ENCODE measurements at places on chromosomes 6 and 20.

DNA sequence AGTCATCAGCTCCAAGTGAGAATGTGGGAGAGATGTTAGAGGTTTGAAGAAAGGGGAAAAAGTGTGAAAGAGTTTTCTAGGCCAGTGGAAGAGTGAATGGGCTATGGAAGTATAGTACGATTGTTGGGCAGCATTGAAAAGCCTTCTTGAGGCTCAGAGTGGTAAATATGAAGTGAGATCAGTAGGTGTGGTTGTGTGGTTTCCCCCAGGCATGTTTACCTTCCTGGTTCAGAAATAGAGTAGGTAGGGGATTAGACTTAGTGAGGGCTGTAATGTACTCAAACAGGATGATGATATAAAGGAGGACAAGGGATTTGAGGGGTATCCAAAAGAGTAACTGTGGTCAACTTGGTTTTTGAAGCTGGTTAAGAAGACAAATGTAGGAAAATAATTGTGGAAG is 3.7 kb downstream of the MLIP start:
- no peak for DNase-seq

DNA sequence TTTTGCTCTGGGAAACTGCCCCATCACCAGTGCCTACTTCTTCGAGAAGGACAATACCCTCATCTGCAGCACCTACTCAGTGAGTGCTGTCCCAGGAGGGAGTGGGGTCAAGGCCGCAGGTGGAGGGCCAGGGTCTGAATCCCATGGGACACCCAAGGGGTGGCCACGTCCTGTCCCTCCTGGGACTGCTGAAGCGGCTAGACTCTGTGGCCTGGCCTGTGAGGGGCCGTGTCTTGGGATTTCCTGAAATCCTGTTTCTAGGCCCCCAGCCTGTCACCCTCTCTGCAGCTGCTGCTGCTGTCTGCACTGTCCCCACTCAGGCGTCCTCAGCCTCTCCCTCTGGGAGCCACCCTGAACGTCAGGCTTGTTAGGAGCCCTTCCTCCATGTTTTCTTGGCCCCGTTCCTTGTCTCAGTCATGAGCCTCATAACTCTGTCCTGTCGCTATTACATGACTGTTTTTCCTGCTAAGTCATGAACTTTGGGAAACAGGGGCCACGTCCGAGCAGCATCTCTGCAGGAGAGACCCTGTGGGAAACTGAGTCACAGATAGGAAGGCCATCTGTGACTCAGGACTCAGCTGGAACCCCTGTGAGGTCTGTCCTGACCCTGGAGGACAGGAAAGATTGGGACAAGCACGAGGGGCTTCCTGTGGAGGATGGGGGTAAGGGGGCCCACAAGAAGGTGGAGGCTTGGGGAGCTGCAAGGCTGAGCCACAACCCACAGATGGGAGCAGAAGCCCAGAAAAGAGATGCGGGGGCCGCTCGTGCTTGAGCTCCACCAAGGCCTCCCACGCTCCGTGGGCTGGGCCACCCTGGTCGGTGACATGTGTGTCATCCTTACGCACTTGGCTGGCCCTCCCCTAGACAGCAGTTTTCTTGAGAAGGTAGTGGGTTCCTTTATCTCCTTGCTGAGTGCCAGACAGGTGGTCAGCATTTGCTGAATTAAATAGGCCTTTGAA is 49.9 kb downstream of the EFCAB8 start:
- DNase-seq: no peak

- no peak for DNase-seq
Measured at GRCh38 chr20:12289465-12289864, 371.8 kb downstream of the BTBD3 start.

GRCh38 chr6:87926687-87927086 is 121.0 kb upstream of the SPACA1 start:
- no peak for DNase-seq

DNA sequence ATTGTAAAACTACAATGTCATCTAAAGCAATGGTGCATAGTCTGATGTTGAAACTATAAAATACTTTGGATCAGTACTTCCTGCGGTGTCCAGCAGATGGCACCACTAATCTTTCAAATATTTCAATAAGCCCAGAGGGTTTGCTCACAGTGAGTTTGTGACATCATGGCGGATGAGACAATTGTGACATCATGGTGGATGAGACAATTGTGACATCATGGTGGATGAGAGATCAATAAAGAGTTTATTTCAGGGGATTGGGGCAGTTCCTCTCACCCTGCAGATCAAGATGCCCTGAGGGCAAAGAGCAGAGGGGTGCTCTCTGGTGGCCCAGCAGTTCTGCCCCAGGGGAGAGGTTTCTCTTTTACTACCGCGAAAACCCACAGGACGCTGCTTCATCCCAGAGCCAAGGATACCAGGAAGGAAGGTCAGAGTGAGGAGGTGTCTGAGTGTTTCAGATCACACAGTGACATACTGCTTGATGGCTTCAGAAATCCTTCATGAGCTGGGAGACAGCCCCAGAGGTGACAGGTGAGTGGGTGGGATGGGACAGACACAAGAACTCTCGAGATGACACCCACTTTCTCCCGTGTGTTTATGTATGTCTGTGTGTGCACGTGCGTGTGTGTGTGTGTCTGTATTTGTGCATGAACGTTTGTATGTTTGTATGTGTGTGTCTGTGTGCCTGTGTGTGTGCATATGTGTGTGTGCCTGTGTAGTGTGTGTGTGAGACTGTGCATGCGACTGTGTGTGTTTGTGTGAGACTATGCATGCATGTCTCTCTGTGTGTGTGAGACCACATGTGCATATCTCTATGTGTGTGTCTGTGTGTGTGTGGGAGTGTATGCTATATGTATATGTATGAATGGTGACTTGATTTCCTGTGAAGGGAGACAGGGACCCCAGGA is 7.3 kb upstream of the ULBP2 start:
- DNase-seq: peak; percentile 57

- DNase-seq: no peak
Measured at GRCh38 chr6:99178168-99178567, 171.3 kb downstream of the FAXC start.

- DNase-seq: no peak
Measured at GRCh38 chr6:159977255-159977903, 8.5 kb downstream of the IGF2R start.

- DNase-seq: no peak
Measured at GRCh38 chr20:43740642-43741041, 13.8 kb upstream of the GTSF1L start.

- no peak for DNase-seq
Measured at GRCh38 chr20:58651559-58651945, 469 bp downstream of the STX16 start.

DNA sequence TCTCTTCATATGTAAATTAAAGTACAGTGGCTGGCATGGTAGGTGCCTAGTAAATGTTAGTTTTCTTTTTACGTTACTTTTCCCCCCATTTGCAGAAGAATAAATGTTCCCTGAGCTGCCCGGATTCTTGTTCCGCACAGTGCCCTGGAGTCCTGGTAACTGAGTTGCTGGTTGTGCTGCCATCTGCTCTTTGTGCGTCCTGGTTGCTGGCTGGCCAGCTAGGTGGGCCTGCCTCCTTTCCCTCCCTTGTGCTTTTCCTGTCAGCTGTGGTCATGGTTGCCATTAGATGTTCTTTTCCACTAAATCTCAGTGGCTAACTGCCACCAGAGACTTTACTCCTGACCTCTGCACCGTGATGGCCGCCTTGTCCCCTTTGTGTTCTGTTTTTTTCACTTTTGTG is 28.6 kb downstream of the CEP43 start:
- no peak for DNase-seq
